ENCODE measurements at places on chromosomes 1 and 21. TPM values are rescaled to one million over a fixed set of nuclear protein-coding genes. Genes with fewer than 3 reads are reported as not detected.

The FCRL6 gene
- total RNA-seq: 0.20 TPM

The MYOC gene
- total RNA-seq: 0.69 TPM

The TMPRSS15 gene
- 0.61 TPM for total RNA-seq

The ARHGAP29 gene
- 83.5 TPM for total RNA-seq

The TRIM62 gene
- 11.6 TPM for total RNA-seq

The DNAJC28 gene
- total RNA-seq: 6.2 TPM

All from spinal cord (tissue), 10 donors.